ENCODE measurements at places on chromosomes 5 and 9. TPM values are rescaled to one million over a fixed set of nuclear protein-coding genes. Genes with fewer than 3 reads are reported as not detected.

Gene ENTREP1
- total RNA-seq = 0.35 TPM

Gene LRRC70
- total RNA-seq = 0.54 TPM

- peak overlapping the region; percentile 77 for H3K27ac ChIP-seq
- H3K36me3 ChIP-seq = no peaks in the 10 kb centered on the region
- DNase-seq = no peak
- H3K4me1 ChIP-seq = peaks cover 38% of the 10 kb centered on the region
Measured at GRCh38 chr5:96024683-96025475, 63.2 kb upstream of the ELL2 start.

DNA sequence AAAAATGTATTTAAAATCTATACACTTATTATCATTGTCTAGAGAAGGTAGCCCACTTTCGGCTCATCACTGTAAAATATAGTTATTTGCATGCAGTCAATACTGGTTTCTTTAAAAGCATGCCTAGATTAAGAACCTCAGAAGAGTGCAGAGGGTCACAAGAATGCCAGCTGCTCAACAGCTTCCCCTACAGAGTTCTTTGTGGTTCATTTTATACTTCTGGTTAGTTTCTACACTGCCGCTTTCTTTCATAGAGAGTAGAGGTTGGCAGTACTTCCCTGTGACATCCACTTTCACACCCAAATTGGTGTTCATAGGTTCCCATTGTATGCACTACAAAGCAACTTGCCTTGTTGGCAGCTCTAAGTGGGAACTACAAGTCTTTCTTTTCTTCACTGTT lies 137.3 kb downstream of the KIAA0825 start:
- no peaks in the 10 kb centered on the region for H3K27me3 ChIP-seq
- H3K27ac ChIP-seq = no peak overlapping the region
- no peaks in the 10 kb centered on the region for H3K36me3 ChIP-seq
- no peak overlapping the region for H3K4me3 ChIP-seq
- no peaks in the 10 kb centered on the region for H3K4me1 ChIP-seq
- DNase-seq = no peak

GRCh38 chr5:93358176-93358575 lies 222.8 kb downstream of the NR2F1-AS1 start:
- H3K4me3 ChIP-seq = no peak overlapping the region
- H3K27me3 ChIP-seq = no peaks in the 10 kb centered on the region
- peaks cover 6% of the 10 kb centered on the region for H3K36me3 ChIP-seq
- peak overlapping the region; percentile 65 for H3K27ac ChIP-seq
- DNase-seq = no peak
- peaks cover 15% of the 10 kb centered on the region for H3K4me1 ChIP-seq

GRCh38 chr9:7394002-7394774 lies 405.4 kb downstream of the DMAC1 start:
- H3K27ac ChIP-seq = no peak overlapping the region
- H3K4me3 ChIP-seq = no peak overlapping the region
- peaks cover 45% of the 10 kb centered on the region for H3K27me3 ChIP-seq
- no peaks in the 10 kb centered on the region for H3K4me1 ChIP-seq

DNA sequence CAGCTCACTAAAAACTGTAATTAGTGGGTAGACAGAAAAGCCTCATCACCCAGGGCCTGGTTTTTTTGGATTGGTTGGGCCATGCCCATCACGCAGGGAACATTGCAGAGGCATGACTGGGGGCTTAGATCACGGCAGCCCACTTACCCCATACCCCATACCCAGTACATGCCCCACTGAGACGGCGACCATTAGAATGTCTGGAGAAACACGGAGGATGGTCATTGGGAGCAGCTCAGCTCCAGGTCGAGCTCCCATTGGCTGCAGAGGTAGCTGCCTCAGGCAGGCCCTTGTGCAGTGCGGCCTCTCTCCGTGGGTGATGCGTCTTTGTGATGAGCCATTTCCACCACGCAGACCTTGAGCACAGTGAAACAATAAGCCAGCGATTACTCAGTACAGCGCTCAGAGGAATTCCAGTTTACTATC lies 204.0 kb downstream of the GADD45G start:
- no peak overlapping the region for H3K4me3 ChIP-seq
- peaks cover 31% of the 10 kb centered on the region for H3K27me3 ChIP-seq
- no peak for DNase-seq
- no peaks in the 10 kb centered on the region for H3K36me3 ChIP-seq

GRCh38 chr9:121984726-121985402 lies 108.2 kb downstream of the TTLL11 start:
- H3K4me1 ChIP-seq = peaks cover 5% of the 10 kb centered on the region
- no peak overlapping the region for H3K27ac ChIP-seq
- H3K27me3 ChIP-seq = no peaks in the 10 kb centered on the region

Gene SLC25A48
- total RNA-seq = not detected

DNA sequence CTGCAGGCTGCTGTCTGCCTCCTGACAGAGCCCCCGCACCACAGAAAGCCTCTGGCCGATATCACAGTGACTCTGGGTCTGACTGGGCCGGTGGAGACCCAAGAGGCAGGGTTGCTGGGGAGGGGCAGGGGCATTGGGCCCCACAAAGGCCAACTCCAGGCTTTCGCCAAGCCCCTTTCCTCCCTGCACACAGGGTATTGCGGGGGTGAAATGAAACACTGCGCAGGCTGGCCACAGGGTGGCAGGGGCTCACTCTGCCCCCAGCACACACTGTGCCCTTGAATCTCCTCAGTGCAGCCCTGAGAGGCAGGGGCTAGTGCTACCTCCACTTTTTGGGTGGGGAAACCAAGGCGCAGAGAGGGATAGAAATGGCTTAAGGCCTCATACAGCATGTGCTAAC lies 44.6 kb downstream of the BARX1 start:
- no peaks in the 10 kb centered on the region for H3K36me3 ChIP-seq

DNA sequence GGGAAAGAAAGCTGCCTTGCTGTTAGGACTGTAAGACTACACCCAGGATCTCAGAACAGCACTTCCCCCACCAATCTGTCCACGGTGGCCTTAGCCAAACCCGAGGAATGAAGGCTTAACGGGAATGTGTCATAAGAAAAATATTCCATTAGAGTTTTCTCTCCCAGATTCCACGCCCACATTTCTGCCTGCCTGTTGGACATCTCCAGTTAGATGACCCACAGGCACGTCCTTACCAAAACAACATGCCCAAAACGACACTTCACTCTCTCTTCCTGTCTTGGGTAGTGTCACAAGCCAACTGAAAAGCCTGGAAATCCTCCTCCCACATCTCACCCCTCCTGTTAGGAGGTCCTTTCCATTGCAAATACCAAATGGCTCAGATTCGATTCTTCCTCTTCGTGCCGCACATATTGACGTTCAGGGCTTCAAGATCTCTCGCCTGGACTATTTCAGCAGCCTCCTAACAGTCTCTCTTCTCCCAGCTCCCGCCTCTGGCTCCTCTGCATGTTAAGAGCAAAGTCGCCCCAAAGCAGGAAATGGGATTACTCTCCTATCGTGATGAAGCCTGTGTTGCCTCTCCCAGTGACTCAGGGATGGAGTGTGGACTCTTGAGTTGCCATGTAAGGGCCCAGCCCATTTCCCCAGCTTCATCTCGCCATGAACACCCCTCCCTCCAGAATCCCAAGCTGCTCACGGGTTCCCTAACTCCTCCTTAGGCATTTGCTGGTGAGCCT lies 159.3 kb downstream of the NR3C1 start:
- peak overlapping the region; percentile 54 for H3K4me3 ChIP-seq
- H3K27ac ChIP-seq = peak overlapping the region; percentile 84
- peaks cover 61% of the 10 kb centered on the region for H3K4me1 ChIP-seq

GRCh38 chr5:53927668-53928247 lies 367.3 kb downstream of the NDUFS4 start:
- no peak overlapping the region for H3K4me3 ChIP-seq
- H3K27me3 ChIP-seq = no peaks in the 10 kb centered on the region
- H3K36me3 ChIP-seq = no peaks in the 10 kb centered on the region
- H3K27ac ChIP-seq = no peak overlapping the region
- H3K4me1 ChIP-seq = no peaks in the 10 kb centered on the region

DNA sequence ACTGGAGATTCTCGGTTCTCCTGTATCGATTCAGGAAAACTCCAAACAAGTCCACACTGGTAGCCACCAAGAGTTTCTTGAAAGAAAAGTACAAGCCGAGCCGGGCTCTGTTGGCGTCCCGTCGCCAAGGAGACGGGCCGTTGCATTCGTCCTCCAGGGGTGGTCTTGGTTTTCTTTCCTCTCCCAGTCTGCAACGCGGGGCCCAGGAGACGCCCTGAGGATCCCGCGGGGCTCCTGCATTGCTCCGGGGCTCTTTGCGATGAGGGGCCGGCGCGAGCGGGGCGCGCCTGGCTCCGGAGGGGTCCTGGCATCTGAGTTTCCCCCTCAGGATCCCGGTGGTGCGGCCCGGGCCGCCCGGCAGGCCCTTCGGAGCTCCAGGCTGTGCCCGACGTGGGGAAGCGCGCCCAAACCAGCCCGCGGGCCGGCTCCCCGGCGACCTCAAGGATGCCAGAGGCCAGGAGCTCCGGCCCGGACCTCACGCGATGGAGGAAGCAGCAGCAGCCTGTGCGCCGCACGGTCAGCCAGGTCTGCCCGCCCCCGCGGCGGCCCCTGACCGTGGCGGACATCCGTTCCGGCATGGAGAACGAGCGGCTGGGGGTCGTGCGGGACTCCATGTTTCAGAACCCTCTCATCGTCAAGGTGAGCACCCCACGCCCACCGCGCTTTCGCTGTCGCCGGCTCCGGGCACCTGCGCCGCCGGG lies at the start of gene CFAP77:
TSS of gene CFAP77 (plus strand) at position 384 of the 701 bp plus-strand sequence. CDS start at position 445, 61 bp downstream.
- H3K36me3 ChIP-seq = no peaks in the 10 kb centered on the region
- peaks cover 29% of the 10 kb centered on the region for H3K27me3 ChIP-seq
- DNase-seq = peak; percentile 15
- H3K4me3 ChIP-seq = peak within 1 kb of the TSS; percentile 46

- no peak overlapping the region for H3K4me3 ChIP-seq
- H3K4me1 ChIP-seq = peaks cover 44% of the 10 kb centered on the region
- no peak overlapping the region for H3K27ac ChIP-seq
- no peaks in the 10 kb centered on the region for H3K36me3 ChIP-seq
- H3K27me3 ChIP-seq = no peaks in the 10 kb centered on the region
Measured at GRCh38 chr5:172717481-172718195, 53.4 kb downstream of the DUSP1 start.

DNA sequence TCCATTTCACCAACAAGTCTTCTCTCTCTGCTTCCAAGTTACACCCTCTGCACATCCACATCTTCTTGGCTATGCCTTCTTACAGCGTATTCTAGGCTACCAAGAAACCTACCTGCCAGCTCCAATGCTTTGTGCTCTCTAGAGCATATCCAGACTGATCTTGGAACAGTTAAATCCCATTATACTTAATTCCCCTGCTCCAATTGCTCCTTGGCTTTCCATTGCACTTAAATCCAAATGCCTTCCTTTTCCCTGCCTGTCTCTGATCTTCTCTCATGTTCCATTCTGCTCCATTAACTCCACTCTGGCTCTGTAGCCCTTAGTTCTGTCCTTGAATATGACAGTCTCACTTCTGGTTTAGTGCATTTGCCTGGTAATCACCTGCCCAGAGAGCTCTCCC lies 322.4 kb downstream of the LRRC70 start:
- peaks cover under 1% of the 10 kb centered on the region for H3K27me3 ChIP-seq
- no peaks in the 10 kb centered on the region for H3K36me3 ChIP-seq
- H3K27ac ChIP-seq = no peak overlapping the region
- no peak overlapping the region for H3K4me3 ChIP-seq

- H3K4me3 ChIP-seq = no peak overlapping the region
- H3K27me3 ChIP-seq = no peaks in the 10 kb centered on the region
- no peak overlapping the region for H3K27ac ChIP-seq
- H3K4me1 ChIP-seq = peaks cover 18% of the 10 kb centered on the region
- H3K36me3 ChIP-seq = no peaks in the 10 kb centered on the region
Measured at GRCh38 chr9:91689006-91689405, 261.0 kb downstream of the ROR2 start.

GRCh38 chr5:170501361-170501760 lies 2.5 kb upstream of the KCNIP1 start:
- DNase-seq = no peak
- H3K4me1 ChIP-seq = peaks cover 6% of the 10 kb centered on the region
- no peak overlapping the region for H3K4me3 ChIP-seq
- H3K27ac ChIP-seq = no peak overlapping the region
- H3K27me3 ChIP-seq = peaks cover 11% of the 10 kb centered on the region

DNA sequence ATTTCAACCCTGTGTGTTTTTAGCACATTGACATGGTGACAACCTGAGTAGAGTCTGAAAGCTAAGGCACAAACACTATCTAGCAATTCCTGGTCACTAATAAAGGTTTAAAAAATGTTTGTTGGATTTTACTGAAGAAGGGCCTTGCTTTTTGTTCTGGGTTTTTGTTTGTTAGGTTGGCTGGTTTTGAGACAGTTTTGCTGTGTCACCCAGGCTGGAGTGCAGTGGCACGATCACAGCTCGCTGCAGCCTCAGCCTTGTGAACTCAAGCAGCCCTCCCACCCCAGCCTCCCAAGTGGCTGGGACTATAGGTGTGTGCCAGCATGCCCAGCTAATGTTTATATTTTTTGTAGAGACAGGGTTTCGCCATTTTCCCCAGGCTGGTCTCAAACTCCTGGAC lies 39.0 kb downstream of the PRKACG start:
- H3K27me3 ChIP-seq = peaks cover 9% of the 10 kb centered on the region
- DNase-seq = no peak
- H3K36me3 ChIP-seq = no peaks in the 10 kb centered on the region
- peaks cover 6% of the 10 kb centered on the region for H3K4me1 ChIP-seq
- H3K4me3 ChIP-seq = no peak overlapping the region
- no peak overlapping the region for H3K27ac ChIP-seq

Gene SLC4A9
- total RNA-seq = not detected

- no peaks in the 10 kb centered on the region for H3K27me3 ChIP-seq
- peaks cover 10% of the 10 kb centered on the region for H3K36me3 ChIP-seq
- H3K27ac ChIP-seq = no peak overlapping the region
- no peak overlapping the region for H3K4me3 ChIP-seq
Measured at GRCh38 chr9:112446080-112446479, 40.5 kb upstream of the KIAA1958 start.

Gene RAB3C
- total RNA-seq = not detected

Gene COL27A1
- 1.3 TPM for total RNA-seq

DNA sequence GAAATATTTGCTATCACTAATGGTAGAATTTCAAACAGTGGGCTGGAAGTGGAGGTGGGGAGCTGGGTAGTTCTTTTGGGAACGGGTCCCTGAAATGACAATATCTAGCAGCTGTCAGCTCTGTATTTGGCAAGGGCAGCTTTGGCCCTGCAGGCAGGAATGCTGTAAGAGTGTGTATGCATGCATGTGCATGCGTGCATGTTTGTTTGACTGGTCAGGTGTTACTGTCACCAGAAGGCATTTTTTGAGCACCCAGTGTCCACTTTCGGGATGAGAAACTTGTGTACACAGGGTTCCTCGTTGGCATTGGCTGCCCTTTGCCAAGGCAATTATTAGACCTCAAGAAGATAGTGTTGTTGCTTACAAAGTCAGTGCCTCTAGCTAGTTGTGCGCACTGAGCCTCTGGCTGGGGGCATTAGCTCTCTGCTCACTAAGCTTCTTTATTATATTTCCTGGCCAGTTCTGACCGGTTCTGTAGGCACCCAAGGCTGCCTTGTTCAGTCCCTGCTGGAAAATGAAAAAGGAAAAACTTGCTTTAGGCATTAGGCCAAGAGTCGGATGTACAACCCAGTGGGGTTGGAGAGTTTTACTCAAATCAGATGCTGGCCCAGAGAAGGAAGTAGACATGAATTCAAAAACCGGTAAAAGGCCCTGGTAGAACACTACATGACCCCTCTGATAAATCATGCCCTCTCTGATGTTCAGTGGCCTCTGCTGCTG lies 2.0 kb downstream of the CYFIP2 start:
- peaks cover 32% of the 10 kb centered on the region for H3K4me1 ChIP-seq
- H3K27me3 ChIP-seq = no peaks in the 10 kb centered on the region
